ENCODE measurements at places on chromosomes 7 and 10.
A peak's percentile ranks its signal among the peaks of the same experiment; 100 is the strongest.

DNA sequence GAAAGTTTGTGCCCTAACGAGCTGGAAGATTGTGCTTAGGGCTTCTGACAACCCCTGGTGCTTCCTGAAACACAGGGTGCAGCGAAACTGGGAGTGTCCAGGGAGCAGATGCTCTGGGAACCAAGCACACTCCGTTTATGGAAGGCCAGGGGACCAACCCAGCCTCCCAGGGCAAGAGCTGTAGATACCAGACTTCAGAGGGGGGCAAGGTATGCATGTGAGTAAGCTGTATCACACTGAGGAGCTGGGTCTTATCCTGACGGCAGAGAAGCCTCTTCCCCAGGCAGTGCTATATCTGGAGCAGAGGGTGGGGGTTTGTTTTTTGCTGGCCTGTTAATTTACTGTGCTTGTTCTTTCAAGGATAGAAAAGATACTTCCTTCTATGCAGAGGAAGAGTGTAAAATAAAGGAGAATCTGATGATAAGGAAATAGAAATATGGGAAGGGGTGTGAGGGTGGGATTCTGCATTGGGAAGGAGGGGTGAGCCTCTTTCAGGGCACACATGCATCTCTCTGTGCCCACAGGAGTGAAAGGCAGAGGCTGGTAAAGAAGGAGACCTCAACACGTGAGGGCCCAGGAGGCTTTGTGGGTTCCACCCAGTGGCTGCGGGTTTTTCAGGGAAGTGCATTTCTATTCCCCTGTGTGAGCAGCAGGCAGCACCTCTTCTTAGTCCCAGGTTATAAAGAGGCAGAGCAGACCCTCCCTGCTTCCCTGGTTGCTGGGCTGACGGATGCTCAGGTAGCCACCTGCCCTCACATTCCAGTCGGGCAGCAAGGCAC, 314.1 kb downstream of the TCERG1L start:
- no peak for DNase-seq

DNA sequence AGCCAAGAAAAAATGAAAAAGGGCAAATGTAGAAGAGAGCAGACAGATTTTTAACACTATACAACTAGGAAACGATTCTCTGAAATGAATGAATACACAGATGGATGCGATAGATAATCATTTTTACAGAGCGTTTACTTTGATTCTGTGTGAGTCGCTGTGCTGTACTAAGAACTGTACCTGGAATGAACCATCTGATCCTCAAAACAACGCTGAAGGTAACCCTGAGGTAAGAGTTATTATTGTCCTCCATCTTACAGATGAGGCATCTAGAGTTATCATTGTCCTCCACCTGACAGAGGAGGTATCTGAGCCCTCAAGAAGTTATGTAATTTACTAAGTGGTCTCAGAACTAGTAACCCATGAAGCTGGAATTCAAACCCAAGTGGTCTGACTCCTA, 80.2 kb downstream of the CHCHD3 start:
- no peak for DNase-seq

GRCh38 chr10:79087721-79088120, 19.0 kb downstream of the ZMIZ1 start:
- no peak for DNase-seq

- DNase-seq, result peak; percentile 65
Observed at GRCh38 chr7:99928994-99929729, at the start of gene GJC3. TSS of gene GJC3 (minus strand) at chr7:99929620. CDS start at chr7:99929620, 0 bp downstream.

- no peak for DNase-seq
Observed at GRCh38 chr10:126216632-126216961, 171.7 kb downstream of the ADAM12 start.

DNA sequence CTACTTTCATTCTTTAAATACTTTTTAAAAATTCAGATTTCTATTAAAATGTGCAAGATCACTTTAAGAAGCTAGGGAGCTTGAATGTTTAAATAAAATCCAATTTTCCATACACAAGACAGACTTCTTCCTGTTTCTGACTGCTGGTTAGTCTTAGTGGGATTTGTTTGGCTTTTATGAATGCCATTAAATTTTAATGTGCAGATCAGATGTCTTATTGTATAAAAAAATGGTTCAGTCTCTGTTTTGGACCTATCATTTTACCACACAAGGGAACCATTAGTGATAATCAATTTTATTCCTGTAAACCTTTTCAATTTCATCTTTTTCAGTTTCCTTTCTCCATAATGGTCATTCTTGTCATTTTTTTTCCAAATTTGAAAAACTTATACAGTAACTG, 63.2 kb downstream of the VCL start:
- no peak for DNase-seq

GRCh38 chr10:116892907-116893685, 43.8 kb downstream of the ENO4 start:
- no peak for DNase-seq

All from fibroblast of skin of back (primary cell).